Muscle of back (tissue), 13 donors: ENCODE measurements at places on chromosomes 6 and 20.

DNA sequence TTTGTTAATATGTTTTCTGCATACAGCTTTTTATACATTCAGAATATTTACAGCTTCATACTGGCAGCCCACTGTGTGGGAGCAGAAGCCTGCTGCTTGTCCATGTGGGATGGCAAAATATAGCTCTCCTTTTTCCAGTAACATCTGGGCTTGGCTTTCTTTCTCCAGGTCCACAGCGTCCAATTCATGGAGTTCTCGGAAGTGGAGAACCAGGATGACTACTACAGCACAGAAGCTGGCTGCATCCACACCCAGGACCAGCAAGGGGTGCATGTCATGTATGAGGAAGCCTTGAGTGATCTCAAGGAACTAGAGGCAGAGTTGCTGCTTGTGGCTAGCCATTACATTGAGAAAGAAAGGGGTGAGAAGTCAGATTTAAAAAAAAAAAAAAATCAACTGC is 143.1 kb downstream of the CD164 start:
- DNase-seq = peak; percentile 53

DNA sequence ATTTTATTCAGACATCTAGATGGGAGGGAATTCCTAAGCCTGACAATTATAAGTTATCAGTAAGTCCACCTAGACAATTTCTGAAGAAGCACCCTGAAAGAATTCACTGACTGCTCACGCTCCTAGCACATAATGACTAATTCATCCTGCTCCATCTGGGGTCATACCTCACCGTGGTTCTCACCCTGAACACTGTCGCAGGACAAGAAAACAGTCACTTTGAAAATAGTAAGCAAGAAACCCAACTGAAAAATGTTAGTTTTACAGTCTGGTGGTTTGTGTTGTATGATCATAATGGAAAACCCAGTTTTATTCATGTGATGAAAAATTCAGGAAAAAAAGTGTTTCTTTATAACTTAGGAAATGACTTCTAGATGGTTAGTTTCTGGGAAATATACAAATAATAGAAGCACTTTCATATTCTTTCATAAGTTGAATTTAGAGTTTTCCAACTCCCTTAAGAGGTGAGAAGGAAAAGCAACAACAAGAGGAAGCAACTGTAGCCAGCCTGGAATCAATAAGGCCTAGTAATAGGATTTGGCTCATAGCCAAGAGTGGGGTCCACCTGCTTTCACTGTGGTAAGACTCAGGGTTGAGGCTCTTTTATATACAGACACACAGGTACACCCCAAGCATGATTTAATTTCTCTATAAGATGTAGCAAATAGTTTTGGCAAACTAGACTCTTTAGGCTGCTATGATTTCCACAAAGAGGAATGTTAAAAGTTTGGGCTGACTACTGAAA is 94.1 kb downstream of the HIVEP2 start:
- DNase-seq = no peak

DNA sequence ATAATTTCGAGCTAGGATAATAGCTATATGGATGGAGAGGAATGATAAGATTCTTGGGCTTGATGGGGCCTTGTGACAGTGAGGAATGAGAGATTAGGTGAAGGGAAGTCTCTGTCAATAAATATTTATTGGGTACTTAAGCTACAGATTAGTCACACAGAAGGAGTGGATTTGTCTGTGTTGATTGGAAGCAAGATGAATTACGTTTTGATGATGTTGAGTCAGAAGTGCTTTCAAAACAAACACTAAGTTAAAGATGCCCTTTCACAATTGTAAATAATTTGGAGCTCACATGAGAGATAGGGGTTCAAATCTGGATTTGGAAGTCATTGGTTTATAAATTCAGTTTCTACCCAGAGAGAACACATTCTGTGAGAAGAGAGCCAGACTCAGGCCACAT is 834.2 kb downstream of the KIF16B start:
- no peak for DNase-seq

GRCh38 chr6:57109880-57110279 is 19.9 kb downstream of the ZNF451 start:
- DNase-seq = no peak

- no peak for DNase-seq
Observed at GRCh38 chr20:61982191-61982950, 83.3 kb downstream of the TAF4 start.

- DNase-seq = no peak
Observed at GRCh38 chr6:467671-468082, 76.1 kb downstream of the IRF4 start.
